ENCODE measurements at places on chromosomes 1 and 21.

DNA sequence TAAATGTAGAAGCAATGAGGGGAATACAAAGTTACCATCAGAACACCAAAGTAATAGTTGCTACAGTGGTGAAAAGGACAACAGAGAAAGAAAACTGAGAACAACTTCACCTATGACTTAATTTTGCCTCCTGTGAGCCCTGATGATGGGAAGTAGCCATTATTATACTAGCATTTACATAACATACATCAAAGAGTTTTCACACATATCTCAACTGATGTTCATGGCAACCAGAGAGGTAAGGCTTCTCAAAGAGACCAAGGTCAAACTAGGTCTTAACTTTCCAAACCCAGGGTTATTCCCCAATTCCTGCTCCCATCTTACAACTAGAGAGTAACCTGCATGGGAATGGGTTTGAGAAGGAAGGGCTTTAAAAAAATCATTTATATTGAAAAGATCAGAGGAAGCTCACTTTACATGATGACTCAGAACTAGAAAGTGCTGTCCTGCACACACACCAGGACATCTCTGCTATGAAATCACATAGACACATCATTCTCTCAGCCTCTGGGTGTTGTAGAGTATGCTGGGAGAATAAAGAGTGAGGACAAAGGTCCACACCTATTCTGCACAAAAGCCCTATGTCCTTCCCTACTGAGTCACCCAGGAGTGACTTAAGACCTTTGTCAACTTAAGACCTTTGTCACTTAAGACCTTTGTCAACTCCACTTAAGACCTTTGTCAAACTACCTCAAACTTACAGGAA is 179.7 kb downstream of the TNFSF18 start:
- no peak for DNase-seq

DNA sequence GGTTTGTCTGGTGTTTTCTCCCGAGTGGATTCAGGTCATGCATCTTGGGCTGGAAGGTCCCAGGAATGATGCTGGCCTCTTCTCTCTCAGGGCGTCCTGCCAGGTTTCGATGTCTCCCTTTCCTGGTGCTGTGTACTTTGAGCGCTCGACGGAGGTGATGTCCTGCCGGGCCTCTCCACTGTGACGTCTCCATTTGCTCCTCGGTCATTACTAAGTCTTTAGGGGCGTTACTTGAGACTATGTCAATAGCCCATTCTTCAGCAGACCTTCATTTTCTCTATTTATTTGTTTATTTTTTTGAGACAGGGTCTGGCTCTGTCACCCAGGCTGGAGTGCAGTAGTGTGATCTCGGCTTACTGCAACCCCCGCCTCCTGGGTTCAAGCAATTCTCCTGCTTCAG is 37.2 kb upstream of the TNFRSF1B start:
- peak; percentile 7 for DNase-seq

DNA sequence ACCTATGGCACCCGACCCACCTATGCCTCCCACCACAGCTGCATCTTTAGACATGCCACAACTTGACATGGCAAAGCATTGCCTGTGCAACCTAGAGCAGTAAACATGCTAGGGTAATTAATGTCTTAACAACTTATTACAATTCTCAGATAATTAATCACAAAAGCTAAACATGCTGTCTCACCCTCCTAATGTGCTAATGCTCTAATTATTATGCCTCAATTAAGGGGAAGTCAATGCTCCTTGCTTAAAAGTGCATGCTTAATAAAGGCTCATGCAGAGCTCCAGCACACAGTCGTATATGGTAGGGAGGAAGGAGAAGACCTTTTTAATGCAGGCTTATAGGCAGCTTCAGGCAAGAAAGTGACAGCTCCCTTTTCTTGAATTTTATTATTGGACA is 396.0 kb downstream of the SEC16B start:
- DNase-seq = no peak

GRCh38 chr1:64983110-64983509 is 16.8 kb upstream of the JAK1 start:
- DNase-seq = peak; percentile 42

- no peak for DNase-seq
These were observed 29.5 kb downstream of the AZIN2 start for GRCh38 chr1:33110477-33110876.

- DNase-seq = no peak
These were observed 6.3 kb upstream of the ATP1B1 start for GRCh38 chr1:169100208-169100607.

DNA sequence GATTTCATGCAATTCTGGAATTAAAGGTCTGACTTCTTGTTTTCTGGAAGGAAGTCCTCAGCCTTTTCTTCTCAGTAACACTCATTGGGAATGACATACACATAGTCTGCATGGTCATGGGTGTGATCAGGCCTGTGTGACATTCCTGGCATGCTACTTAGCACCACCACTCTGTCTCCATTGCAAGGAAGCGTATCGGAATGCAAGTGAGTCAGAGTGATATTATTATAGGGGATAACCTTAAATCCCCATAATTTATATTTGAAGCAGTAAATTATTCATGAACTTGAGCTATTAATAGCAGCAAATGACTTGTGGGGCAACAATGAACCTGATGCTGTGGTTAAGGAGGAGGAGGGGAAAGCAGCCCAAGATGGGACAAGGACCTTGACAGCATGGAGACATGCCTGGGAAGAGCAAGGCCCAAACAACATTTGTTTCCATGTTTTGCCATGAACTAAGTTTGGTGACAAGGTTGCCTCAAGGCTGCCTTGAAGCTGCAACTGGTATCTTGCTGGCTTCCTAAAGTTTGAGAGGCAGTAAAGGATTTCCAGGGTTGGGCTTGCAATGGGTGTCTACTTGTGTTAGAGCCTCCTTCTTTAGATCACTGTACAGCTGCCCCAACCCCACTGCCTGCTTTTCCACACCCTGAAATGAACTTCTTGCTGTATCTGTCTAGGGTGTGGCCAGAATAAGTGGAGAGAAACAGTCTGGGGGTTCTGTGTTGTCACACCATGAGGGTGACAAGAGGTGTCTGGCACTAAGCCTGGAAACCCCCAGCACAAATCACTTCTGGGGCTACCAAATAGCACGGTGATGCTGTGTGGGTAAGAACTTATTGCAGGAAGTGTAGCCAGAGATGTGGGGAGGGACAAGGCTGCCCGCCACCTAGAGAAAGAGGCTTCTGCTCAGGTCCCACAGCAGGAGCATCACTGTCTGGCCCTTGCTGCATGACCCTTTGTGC is 4.6 kb downstream of the MAB21L3 start:
- no peak for DNase-seq

Measured in NCI-H146 (cell line).